ENCODE measurements at places on chromosomes 4 and X.

GRCh38 chr4:163866728-163867315 lies 372.3 kb downstream of the TMA16 start:
- DNase-seq = no peak

DNA sequence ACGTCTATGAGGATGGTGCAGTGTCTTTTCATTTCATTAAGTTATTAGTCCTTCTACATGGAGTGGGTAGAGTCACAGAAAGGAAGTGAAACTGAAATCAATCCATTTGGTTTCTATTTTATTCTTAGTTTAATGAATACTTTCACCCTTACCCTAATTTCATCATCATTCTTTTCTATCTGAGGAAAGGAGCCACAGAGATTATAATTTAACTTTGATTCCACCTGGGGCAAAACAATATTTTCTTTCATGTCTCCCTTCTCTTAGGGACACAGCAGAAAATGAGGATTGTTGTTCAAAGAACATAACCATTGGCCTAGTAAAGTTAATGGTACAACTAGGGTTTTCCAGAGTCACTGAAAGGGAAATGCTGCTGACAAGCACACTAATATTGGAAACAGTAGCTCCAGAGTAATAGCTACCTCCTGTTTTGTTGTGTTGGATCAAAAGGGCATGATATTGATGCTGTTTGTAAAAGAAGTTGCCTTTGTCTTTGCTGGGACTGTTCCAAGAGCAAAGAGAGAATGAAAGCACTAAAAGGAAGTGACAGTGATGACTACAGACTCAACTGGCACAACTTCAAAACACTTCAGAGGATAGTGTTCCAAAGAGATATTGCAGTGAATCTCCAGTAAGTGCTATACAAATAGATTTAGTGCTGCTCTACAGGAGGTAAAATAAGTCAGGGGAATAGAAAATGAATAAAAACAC lies 247.1 kb upstream of the PITX2 start:
- DNase-seq = no peak

- DNase-seq = no peak
These were observed 35.2 kb upstream of the ZNF518B start for GRCh38 chr4:10492464-10492863.

DNA sequence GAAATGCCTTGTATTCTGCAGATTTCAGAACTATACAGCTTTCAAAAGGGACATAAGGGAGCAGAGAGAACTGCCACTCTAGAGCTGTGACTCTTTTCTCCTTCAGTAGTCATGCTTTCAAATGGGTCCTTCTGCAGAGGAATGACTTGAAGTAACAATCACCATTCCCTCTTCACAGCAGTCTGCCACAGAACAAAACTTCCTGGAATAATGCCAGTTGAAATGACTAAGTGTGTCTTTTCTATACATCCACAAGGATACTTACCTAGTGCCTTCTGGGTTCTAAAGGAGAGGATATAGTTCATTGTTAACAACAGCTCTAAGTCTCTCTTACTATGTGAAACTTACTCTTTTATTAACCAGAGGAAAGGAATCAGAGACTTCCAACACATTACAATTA lies 515.4 kb upstream of the ATOH1 start:
- DNase-seq = no peak

DNA sequence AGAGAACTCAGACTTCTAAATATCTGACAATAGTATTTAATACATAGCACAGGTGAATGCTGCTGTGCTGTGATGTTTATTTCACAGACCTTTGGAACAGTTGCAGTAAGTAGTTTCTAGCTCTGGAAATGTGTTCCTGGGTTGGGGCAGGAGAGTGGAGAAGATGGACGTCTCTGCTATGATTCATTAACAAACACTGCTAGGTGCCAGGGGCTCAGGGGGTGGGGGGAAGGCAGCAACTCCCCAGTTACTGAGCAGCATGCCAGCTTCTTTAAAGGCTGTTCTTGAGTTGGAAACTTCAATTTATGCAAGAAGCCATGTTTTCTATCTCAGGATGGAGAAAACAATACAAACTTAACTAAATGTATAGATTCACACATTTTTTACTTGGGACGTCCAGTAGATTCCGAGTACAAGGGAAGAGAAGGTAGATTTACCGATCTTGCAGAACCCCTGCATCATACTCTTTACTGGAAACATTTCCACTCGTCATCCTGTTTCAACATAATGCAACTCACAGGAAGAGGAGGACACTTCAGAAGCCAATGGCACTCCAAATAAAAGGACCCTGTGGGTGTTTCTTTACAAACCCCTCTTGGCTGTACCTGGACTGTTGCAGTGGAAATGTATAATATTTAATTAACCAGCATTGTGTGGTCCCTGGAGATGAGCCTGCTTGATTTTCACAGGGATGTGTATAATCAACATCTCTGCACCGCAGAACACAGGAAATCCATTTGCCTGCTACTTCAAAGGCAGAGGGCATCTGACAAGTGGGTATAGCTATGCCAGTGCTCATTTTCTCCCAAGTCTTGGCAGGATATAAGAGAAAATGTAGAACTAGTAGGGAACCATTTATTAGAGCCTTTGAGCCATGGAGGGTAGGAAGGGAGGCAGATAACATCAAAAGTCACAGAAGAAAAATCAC lies 171.4 kb downstream of the SH3KBP1 start:
- DNase-seq = no peak

GRCh38 chr4:48333587-48333986 lies 7.7 kb upstream of the SLAIN2 start:
- DNase-seq = no peak

- DNase-seq = no peak
These were observed 19.7 kb upstream of the GRPR start for GRCh38 chrX:16103625-16104024.

- no peak for DNase-seq
These were observed 836 bp downstream of the PRRG1 start for GRCh38 chrX:37350034-37350365.

DNA sequence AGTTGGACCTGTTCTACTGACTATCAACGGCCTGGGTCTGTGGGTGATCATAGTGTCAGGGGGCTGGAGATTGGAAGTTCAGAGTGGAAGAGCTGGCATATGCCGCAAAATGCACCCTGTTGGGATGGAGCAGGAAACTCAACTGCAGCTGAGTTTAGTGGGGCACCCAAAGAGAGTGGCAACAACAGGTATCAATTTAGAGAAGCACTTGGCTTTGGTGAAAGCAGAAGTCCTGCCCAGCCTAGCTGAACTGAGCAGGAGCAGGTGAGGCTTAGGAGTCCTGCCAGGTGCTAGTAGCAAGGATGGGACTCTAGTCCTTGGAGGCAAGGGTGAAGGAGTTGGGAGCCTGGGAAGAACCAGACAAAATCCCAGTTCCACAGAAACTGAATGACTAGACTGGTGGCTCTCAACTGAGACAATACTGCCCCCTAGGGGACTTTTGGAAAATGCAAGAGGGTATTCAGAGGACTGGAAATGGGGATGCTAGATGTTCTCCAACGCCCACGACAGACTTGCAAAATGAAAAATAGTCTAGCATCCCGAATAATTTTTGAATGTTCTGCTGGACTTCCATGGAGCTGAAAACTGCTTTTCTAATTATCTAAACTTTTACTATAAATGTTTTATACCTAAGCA lies 49.4 kb downstream of the RTL9 start:
- DNase-seq = peak; percentile 7

- no peak for DNase-seq
These were observed 127.2 kb upstream of the RPS6KA3 start for GRCh38 chrX:20393944-20394343.

GRCh38 chr4:123876671-123877101 lies 480.1 kb downstream of the SPRY1 start:
- no peak for DNase-seq

GRCh38 chr4:43238008-43238407 lies 345.5 kb downstream of the GRXCR1 start:
- no peak for DNase-seq

- no peak for DNase-seq
These were observed 67.9 kb downstream of the TAB3 start for GRCh38 chrX:30821116-30821515.

GRCh38 chr4:1502976-1503375 lies 96.7 kb upstream of the NKX1-1 start:
- DNase-seq = no peak

GRCh38 chr4:188717661-188718060 lies 578.4 kb downstream of the TRIML1 start:
- DNase-seq = no peak

- DNase-seq = no peak
These were observed 30.8 kb downstream of the ASB5 start for GRCh38 chr4:176238157-176238610.

GRCh38 chr4:8405516-8405875 lies 35.0 kb downstream of the ACOX3 start:
- DNase-seq = no peak

Data from activated CD8-positive, alpha-beta memory T cell treated with anti-CD3 and anti-CD28 coated beads for 1 hour (primary cell).